ENCODE measurements at places on chromosomes 11 and 22. TPM values are rescaled to one million over a fixed set of nuclear protein-coding genes. Genes with fewer than 3 reads are reported as not detected.
A peak's percentile ranks its signal among the peaks of the same experiment; 100 is the strongest.

DNA sequence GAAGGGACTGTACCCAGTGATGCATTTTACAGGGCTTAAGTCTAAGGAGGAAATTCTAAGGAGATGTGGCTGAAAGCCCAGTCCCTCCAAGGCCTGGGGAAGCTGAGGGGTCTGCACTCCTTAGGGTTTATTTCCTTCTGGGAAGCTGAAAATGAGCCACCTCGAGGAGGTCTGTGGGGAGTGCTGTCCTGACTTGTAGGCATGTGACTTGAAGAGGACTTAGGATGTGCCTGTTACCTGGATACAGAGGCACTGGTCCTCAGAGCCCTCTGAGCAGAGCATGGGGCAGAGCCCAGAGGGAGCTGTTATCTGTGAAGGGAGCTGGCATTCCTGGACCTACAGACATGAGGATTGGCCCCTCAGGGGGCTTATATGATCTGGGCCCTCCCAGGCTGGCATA is 77.1 kb downstream of the TP53I11 start:
- DNase-seq, result no peak
- no peaks in the 10 kb centered on the region for H3K36me3 ChIP-seq
- no peak overlapping the region for H3K4me3 ChIP-seq
- H3K27ac ChIP-seq, result no peak overlapping the region

GRCh38 chr22:46662226-46662625 is 42.0 kb downstream of the GRAMD4 start:
- H3K27ac ChIP-seq, result no peak overlapping the region
- no peak for DNase-seq
- no peaks in the 10 kb centered on the region for H3K27me3 ChIP-seq
- no peaks in the 10 kb centered on the region for H3K4me1 ChIP-seq
- H3K4me3 ChIP-seq, result no peak overlapping the region

GRCh38 chr11:72675221-72675620 is 999 bp upstream of the PDE2A start:
- H3K4me3 ChIP-seq, result no peak overlapping the region
- no peak overlapping the region for H3K27ac ChIP-seq
- no peak for DNase-seq
- H3K36me3 ChIP-seq, result no peaks in the 10 kb centered on the region

DNA sequence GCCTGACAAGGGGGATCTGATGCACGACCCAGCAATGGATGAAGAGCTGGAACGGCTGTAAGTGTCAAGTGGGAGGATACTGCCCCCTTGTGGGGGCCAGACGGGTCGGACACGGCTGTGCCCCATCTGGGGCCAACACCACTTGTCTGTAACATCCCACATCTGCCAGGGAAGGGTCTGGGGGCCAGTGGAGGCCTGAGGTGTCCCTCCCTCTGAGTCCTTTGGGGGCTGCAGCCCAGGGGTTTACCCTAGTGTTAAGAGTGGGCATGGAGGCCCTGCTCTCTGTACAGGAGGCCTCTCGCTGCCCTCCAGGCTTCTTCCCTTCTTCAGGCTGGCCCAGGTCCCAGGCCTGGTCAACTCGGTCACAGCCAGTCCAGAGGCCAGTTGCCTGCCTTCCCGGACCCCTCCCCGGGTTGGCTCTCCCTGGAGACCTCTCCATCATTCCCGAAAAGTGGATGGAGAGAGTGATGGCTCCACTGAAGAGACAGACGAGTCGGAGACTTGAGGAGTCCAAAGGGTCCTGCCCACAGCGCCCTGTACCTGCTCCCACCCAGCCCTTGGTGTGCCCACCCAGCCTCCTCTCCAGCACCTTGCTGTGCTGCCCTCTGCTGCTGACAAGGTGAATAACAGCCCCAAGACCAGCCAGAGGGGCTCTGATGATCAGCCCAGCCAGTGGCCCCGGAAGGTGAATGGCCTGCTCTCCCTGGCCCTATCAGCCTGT is 15.4 kb downstream of the ARFGAP2 start:
- no peak overlapping the region for H3K4me3 ChIP-seq
- no peaks in the 10 kb centered on the region for H3K4me1 ChIP-seq
- H3K36me3 ChIP-seq, result peaks cover 28% of the 10 kb centered on the region
- no peaks in the 10 kb centered on the region for H3K27me3 ChIP-seq
- no peak overlapping the region for H3K27ac ChIP-seq

- H3K27me3 ChIP-seq, result peaks cover 31% of the 10 kb centered on the region
- no peaks in the 10 kb centered on the region for H3K36me3 ChIP-seq
- no peak overlapping the region for H3K4me3 ChIP-seq
- H3K4me1 ChIP-seq, result peaks cover 14% of the 10 kb centered on the region
Measured at GRCh38 chr22:39947220-39948216, 12.7 kb upstream of the TMA7B start.

DNA sequence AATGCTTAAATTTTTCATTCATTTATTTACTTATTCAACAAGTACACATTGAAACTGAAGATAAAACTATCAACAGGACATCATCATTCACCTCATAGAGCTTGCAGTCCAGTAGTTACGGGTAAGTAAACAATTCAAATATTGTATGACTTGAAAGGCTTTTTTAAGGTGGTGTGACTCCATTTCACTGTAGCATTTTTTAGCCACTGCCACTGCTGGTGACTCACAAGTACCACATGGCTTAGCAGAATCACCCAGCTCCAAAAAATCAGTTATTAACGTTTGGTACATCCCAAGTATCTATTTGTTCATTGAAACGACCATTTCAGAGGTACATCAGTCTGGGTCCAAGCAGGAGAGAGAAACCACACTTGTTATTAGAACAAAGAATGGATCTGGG is 427.9 kb upstream of the DDI1 start:
- DNase-seq, result no peak
- no peaks in the 10 kb centered on the region for H3K27me3 ChIP-seq
- no peak overlapping the region for H3K4me3 ChIP-seq

- no peaks in the 10 kb centered on the region for H3K27me3 ChIP-seq
- peaks cover 35% of the 10 kb centered on the region for H3K36me3 ChIP-seq
- H3K27ac ChIP-seq, result no peak overlapping the region
- no peak overlapping the region for H3K4me3 ChIP-seq
- peak; percentile 52 for DNase-seq
Measured at GRCh38 chr11:203945-204586, 3.1 kb downstream of the BET1L start.

DNA sequence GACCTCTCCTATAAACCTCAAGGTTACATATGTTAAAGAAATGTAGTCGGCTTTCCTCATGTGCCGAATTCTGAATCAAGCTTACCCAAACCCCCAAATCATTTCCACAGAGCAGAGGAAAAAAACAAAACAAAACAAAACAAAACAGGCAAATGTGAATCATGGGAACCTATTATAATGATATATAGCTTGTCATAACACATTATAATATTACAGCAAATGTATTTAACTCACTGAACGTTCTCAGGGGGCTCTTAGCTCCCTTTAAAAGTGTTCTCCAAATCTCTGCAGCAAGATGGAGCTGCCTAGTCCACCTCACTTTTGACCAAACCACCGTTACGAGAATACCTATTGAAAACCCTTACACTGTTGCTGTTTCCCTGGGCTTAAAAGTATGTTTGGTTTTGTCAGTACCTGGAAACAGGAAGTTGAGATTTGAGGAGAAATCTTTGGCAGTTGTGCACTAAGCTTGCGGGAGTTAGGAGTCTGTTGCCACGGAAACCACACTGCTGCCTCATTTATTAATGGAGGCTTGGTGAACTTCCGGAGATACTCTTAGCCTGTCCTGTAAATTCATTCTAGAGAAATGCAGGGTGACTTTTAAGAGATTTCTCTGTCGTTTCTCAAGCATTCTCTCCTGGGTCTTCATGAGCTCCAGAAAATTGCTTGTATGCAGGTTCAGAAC is 167.0 kb upstream of the RASSF10 start:
- peaks cover 24% of the 10 kb centered on the region for H3K4me1 ChIP-seq
- H3K36me3 ChIP-seq, result no peaks in the 10 kb centered on the region
- H3K27ac ChIP-seq, result peak overlapping the region; percentile 38
- no peaks in the 10 kb centered on the region for H3K27me3 ChIP-seq
- DNase-seq, result no peak

Gene TESMIN
- 0.81 TPM for total RNA-seq

Gene SRPRA
- total RNA-seq, result 120 TPM

Data from upper lobe of right lung (tissue), 1 donor.